ENCODE measurements at places on chromosomes 1 and 21.

DNA sequence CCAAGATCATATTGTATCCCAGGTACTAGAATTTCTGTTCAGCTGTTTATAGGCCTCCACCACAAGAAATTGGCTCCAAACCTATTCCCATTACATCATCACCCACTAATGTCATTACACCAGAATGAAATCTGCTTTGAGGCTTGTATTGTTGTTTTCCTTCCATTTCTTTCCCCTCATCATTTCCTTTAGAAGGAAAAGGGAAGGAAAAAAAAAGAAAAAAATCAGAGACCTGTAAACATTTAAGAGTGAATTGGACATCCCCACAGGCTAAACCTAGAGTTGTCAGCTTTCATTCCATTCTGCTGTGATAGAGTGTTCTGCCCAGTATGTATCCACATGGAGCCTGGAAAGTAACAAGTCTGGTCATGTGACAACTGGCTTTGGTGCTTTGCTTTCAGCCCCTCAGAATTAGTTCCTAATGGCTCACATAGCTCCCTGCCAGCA lies 44.6 kb downstream of the NFYC start:
- DNase-seq: no peak

- no peak for DNase-seq
Measured at GRCh38 chr21:38773099-38774061, 32.3 kb upstream of the ETS2 start.

DNA sequence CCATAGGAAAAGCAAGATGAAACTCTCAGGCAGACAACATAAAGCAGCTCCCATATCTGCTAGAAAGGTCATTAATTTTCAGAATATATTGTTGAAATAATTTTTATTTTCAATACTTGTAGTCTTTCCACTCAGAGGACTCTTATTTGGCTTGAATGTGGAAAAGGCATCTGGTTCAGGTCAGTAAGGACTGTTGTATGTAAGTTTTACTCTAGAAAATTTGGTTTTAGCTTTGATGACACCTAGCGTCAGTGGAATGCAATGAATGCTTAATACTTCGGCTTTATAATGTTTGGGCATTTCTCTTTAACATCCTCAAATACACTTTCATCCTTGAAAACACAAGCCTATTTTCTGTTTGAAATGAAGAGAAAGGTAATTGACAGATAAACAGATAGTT lies 63.3 kb downstream of the LRRC40 start:
- DNase-seq: no peak

DNA sequence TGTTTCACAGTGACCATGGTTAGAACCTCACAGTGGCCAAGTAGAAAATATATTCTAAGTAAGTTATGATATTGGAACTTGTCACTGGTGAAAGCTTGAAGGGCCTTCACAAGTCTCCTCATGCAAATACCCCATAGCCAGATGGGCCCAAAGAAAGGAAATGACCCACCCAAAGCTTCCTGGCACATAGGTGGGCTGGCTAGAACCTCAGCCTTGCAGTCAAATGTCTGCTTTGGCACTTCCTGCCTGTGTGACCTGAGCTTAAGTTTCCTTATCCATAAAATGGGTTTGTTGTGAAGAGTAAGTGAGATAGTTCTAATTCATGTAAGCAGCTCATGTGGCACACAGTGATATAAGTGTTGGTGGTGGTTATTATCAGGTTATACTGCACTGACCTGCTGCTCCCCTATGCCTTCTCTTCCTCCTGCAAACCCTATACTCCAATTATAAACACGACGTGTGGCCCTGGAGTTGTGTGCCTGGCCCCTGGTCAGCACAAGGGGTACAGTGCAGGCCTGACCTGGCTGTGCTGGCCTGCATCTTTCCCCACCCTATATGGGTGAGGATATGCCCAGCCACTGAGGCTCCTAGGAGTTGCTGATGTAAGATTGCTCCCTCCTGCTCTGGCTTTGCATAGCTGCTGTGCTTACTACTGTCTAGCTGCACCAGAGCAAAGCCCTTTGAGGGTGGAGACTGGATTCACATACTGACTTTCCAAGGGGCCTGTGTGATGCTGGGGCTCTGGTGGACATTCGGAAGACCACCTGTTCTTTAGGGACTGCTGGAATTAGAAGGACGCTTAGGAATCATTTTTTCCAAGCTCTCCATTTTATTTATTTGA lies 4.7 kb upstream of the SLFNL1 start:
- no peak for DNase-seq

DNA sequence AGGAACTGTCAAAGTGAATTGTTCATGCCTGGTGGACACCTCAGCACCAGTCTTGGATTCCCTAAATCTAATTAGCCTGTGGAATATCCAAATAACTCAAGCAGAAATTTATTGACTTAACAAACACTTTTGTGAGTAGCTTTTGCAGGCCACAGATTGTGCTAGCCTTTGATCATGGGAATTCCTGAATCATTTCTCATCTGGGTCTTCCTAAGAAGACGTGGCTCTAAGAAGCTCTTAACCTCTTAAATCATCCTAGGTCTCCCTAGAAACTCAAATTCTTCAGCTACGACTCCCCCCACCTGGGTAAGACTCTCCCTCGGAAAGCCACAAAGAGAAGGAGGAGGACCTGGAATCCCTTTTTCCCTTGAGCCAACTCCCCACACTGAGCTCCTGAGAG lies 53.8 kb upstream of the PSEN2 start:
- no peak for DNase-seq

GRCh38 chr1:183238071-183238470 lies 52.0 kb downstream of the LAMC2 start:
- DNase-seq: no peak

GRCh38 chr1:10498231-10498630 lies 23.5 kb downstream of the PEX14 start:
- DNase-seq: no peak

- DNase-seq: no peak
Measured at GRCh38 chr1:225544263-225544662, 108.7 kb downstream of the ENAH start.

DNA sequence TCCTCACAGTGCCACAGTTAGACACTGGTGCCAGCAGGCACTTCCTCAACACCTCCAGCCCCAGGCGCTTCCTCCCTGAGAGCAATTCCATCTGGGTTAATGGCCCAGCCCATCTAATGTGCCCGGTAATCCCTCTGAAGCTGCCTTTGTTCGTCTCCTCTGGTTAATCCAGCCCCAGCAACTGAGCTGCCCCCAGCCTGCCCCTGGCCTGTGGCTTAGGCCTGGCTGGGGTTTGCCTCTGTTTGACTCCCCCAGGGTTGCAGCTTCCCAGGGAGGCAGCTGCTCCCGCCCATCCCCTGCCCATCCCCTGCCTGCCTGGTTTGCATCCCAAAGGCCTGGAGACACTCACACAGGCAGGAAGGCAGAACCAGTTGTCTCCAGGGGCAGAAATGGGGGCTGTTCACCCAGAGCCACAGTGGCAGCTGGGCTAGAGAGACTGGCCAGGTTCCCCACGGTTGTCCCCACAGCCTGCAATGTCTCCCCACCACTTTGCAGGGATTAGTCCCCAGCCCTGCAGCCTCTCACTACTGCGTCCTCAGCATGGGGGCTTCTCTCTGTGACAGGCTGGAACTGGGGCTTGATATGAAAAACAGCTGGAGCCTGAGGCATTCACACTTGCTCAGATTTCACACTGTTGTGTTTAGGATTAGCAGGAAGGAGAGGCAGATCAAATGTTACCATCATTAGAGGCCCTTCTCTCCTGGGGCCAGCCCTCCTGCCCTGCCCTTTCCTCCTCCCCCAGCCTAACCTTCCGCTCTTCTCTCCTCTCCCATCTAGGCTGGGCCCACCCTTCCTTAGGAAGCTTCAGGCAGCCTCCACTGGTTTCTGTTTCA lies 120.2 kb downstream of the TLR5 start:
- no peak for DNase-seq
